ENCODE measurements at places on chromosomes 6 and 20.

DNA sequence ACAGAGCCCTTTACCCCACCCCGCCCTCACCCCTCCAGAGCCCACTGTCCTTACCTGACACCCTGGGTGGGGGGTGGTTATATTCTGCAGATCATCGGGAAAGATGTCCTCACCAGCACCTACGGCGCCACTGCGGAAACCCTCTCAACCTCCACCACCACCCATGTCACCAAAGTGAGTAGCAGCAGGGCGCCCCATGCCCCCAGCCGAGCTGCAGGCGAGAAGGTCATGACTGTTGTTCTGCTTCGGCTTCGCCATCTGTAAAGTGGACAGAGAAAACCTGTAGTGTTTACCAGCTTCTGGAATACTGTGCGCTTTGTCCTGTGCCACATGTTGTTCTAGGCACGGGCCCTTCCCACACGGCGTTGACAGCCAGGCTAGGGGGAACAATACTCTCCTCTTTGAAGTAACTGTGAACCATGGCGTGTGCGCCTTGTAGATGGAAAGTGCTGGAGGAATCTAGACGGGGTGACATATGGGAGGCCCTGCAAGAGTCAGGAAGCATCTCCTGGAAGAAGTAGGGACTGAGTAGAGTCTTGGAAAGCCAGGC lies 16.5 kb upstream of the AAR2 start:
- DNase-seq, result no peak

DNA sequence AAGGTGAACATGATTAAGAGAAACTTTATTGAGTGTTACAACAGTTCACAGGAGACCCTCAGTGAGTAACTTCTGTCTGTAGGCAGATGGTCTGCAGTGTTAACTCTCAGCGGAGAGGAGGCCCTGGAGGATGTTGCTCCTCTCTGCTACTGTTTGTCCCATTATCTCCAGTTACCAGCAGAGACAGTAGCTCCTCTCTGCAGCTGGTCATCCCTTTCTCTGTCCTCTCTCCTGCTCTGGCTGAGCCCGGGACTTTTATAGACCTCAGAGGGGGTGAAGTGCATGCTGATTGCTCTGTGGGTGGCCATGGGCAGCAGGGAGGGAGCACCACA lies 5.7 kb downstream of the GTSF1L start:
- DNase-seq, result no peak

DNA sequence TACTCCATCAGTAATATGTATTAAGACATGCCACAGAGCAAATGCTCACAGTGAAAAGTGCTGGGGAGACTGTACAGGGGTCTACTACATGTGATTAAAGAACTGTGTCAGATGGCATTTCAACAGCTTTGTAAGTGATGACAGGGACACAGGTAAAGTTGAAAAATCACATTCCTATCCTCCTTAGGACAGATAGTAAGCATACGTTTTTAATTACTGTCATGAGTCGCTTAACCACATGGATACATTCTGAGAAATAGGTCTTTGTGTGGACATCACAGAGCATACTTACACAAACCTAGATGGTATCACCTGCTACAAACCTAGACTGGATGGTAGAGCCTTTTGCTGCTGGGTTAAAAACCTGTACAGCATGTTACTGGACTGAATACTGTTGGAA lies 645.8 kb upstream of the AGPAT4 start:
- DNase-seq, result no peak

DNA sequence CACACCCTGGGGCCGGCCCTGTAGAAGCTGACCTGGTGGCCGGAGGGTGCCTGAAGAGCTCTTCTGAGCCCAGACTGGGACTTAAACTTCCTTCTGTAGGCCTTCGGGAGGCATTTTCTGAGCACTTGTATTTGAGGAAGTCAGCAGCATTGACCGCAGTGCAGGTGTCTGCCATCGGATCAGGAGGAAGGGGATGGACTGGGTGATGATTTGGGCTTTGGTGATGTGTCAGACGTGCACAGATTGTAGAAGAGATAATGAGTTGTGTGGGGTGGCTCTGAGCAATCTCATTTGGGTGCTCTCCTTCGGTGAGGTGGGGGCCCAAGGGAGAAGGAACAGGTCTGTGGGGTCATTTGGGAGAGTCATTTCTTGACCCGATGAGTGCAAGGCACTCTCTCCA lies 150.9 kb downstream of the ARID1B start:
- no peak for DNase-seq

DNA sequence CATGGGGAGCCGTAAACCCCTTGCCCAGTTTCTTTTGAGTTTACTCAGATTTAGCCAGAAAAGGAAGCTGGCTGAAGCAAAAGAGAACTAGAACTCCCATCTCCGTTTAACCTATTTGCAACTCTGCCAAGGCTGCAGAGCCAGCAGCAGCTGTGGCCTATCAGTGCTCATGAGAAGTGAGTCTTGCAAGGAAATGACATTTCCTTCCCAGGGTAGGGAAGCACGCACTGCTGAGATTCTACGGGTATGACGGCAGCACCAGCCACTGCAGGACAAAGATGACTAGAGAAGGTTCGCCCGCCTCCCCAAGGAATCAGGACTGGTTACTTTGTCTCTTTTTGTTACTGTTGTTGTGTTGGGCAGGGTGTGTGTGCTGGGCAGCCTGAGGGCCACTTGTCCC lies 47.6 kb downstream of the PPP1R3G start:
- DNase-seq, result peak; percentile 99

- no peak for DNase-seq
These were observed 73.6 kb downstream of the FBXO5 start for GRCh38 chr6:152909241-152909640.

GRCh38 chr6:105618247-105618646 lies 215.4 kb upstream of the PREP start:
- DNase-seq, result no peak

DNA sequence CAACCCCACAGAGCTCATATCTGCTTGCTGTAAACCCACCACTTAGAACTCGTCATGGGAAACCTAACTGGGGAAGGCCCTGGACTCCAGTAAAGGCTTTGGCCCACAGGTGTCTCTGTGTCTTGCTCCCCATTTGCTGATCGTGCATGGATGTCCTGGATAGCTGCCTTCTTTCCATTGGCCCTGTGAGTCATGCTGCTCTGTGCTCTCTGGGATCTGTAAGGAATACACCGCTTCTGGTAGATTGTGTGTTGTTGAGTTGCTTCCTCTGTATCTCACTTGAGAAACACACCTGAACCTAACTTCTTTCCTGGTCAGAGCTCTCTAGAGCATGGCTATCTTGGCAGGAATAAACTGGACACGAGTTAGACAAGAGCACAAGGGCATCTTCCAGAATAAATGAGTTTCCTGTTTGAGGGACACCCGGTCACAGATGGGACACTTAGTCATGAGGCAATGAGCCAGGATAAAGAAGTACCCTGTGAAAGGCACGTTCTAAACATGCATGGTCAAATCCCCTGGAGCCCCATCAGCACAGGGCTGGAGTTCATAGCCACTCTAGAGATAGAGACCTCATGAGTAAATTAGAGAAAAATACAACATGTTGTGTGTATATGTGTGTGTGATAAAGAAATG lies 99.6 kb upstream of the TMEM170B start:
- no peak for DNase-seq

- no peak for DNase-seq
These were observed 285.0 kb upstream of the BMP2 start for GRCh38 chr20:6482486-6482885.

- no peak for DNase-seq
These were observed 114.5 kb downstream of the SYCP2 start for GRCh38 chr20:59818911-59819310.

DNA sequence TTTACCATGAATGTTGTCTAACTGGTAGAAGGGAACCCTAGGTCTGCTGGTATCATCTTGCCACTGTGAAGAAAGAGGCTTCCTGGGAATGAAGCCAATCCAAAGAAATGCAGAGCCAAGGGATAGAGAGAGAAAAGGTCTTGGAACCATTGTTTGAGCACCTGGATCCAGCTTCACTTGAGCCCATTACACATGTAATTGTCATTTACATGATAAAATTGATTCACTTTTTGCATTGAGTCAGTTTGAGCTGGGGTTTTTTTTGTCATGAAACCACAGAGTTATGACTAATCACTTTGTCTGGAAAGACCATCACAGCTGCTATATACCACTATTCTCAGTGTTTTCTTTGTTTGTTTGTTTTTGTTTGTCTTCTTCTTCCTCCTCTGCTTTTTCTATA lies 112.3 kb downstream of the CBLN4 start:
- no peak for DNase-seq

DNA sequence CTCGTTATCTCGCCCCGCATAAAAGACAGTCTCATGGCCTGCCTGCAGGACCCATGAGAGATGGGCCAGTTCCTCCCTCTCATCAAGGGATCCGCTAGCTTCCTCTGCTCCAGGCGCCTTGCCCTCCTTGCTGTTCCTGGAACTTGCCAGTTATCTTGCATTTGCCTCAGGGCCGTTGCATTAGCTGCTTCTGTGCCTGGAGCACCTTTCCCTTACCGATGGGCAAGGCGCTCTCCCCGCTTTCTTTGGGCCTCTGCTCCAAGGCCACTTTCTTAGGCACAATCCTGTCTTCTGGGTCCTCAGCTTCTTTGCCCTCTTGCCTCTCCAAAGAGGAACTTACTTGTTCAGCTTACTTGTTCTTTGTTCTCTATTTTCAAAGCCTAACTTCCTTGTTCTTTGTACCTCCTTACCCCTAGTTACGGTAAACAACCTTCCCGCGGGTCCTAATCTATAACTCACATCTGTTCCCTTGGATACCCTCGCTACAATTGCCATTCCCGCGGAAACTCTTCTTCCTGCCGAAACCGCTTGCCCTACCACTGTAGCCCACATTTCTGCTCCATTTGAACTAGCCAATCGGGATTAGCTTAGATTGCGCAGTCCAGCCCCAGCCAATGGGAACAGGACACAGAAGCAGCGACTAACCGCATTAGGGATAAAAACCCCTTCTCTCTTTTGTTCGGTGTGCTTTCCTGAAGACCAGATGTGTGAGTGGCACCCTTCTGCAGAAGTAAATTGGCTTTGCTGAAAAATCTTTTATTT lies 887 bp upstream of the NSFL1C start:
- DNase-seq, result no peak

DNA sequence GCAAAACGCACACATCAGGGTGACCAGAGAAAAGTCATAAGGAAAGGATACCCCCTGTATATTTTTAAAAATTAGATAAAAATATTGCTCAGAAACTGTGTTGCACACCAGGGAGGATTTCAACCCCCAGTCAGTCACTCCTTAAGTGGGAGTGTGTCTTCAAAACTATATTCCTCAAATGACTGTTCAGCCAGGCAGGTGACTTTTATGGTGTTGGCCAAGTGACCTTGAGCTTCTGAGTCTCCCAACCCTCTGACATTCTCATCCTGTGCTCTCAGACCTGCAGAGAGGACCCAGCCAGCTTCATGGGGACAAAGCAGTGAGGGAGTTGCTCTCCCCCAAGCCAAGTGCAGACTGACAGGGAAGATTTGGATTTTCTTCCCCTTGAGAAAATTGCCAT lies 311.9 kb upstream of the JARID2 start:
- DNase-seq, result no peak

DNA sequence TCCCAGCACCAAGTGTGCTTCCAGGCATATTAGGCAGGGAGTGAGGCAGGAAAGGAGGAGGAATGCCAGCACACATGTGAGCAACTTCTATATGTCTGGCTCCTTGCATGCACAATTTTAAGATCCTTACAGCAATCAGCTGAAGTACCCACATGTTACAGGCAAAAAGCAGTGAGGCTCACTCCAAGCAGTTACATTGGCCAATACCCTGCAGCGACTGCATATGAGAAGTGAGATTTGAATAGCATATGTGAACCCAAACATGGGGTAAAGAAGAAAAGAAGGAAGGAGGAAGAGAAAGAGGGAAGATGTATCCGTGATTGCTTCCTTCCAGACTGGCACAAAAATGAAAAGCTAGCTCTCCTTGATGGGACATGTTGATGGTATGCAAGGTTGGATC lies 193.6 kb downstream of the PTPRT start:
- DNase-seq, result no peak

DNA sequence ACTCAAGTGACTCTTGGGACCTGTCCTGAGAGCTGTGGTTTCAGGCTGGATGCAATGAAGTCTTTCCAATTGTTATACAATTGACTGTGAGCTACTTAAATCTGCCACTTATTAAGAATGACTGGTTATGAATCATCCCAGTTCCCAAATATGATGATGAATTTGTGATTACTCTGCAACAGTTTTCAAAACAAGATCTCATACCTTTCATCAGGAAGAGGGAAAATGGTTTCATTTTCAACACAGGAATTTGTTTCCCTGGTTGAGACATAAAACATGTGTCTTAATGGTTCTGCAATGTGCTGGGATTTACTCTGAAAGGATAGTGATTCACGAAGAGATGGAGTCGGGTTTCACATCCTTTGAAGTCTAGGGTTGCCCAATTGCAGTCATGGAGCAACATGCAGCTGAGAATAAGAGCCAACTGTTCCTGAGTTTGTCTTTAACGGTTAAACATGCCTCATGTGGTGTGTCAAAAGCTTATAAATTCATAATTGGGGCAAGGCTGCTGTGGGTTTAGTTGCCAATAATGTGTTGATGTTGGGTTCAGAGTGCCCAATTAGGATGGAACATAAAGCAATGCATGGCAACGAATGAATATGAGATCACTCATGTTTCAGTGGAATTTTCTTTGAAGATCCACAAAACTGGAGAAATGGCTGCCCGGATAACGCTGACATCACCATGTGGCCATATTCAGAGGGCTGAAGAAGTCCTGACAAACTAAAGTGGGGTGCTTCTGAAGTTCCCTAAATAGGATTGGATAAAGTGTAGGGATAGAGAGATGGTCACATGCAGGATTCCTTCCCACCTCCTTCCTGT lies 41.0 kb downstream of the CYP24A1 start:
- DNase-seq, result peak; percentile 98

GRCh38 chr6:42366011-42366705 lies 85.6 kb downstream of the TRERF1 start:
- DNase-seq, result no peak

DNA sequence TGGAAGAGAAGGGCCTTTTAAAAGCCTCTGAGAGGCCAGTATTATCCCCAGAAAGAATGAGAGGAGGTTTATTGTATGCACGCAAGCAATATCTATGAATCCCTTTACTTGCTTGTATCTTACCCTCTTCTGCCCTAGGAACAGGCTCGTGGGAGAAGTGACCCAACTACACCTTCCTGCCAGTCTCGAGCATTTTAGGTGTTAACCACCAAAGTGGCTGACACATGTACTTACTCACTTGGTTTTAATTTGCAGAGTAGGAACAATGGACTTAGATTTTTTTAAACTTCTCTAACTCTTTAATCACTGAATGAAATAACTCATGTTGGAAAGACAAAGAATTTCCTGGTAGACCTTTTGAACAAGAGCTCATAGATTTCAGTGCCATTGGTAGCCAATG lies 296.9 kb downstream of the PLCB1 start:
- DNase-seq, result no peak

DNA sequence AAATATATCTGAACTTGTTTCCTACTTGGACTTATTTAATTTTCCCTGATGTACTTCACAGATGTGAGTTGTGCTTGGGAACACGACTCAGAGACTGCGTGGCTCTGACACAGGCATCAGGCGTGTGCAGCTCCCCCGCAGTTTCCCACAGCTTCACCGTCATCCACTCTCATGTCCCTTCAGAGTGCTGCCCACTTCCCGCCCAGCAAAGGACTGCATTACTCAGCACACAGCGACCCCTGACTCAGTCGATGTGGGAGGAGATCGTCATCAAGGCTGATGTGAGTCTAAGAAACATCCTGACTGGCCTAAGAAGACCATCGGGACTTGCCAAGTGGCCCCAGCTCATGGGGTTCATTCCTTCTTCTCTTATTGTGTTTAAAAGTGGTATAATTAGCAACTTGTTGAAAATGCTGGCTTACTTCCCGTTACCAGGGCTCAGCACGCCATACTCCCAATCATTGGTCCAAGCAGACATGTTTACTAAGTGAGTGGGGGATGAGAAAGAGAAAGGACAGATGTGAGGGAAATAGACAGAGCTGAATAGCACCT lies 539.4 kb upstream of the JARID2 start:
- DNase-seq, result peak; percentile 99
